ENCODE measurements at places on chromosomes 5 and 9. TPM values are rescaled to one million over a fixed set of nuclear protein-coding genes. Genes with fewer than 3 reads are reported as not detected.

DNA sequence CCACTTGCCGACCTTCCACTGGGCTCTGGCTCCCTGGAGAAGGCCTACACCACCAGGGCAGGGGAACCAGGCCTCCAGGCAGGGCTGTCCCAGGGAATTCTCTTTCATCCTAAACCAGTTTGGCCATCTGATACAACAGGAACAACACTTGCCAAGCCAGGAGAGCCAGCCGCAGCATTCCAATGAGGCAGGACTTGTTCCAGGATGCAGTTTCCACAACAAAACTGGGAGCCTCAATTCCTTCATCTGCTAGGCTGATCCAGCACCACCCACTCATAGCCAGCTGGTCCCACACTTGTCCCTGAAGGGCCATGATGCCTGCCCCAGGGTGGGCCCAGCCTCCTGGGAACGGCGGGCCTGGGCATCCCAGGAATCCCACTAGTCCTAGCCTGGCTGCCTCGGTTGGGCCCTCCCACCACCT is 26.0 kb downstream of the BICD2 start:
- H3K36me3 ChIP-seq: no peaks in the 10 kb centered on the region
- no peaks in the 10 kb centered on the region for H3K27me3 ChIP-seq
- peaks cover 16% of the 10 kb centered on the region for H3K4me1 ChIP-seq
- H3K27ac ChIP-seq: peak overlapping the region; percentile 76
- DNase-seq: peak; percentile 74

GRCh38 chr9:121568343-121569265 is 69.0 kb upstream of the GGTA1 start:
- H3K36me3 ChIP-seq: no peaks in the 10 kb centered on the region
- H3K4me1 ChIP-seq: peaks cover 9% of the 10 kb centered on the region
- peak overlapping the region; percentile 37 for H3K4me3 ChIP-seq

DNA sequence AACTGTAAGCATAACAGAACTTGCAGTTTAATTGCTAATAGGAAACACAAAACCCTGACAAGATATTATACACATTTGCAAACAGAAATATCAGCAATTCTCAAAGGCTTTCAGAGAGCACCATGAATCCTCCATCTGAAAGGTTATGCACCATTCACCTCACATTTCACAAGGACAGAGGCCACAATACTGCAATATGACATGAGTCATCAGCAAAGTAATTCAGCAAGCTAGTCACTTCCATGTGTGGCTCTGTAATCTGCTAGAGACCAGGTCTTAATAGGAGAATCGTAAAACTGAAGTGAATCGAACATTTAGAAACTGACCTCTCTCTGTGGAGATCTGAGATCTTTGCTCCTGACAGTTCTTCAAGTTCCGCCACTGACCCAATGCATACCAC is 28.3 kb downstream of the IARS1 start:
- no peak overlapping the region for H3K4me3 ChIP-seq
- no peaks in the 10 kb centered on the region for H3K27me3 ChIP-seq
- peaks cover 7% of the 10 kb centered on the region for H3K36me3 ChIP-seq
- no peak overlapping the region for H3K27ac ChIP-seq
- no peaks in the 10 kb centered on the region for H3K4me1 ChIP-seq

Gene TIMD4
- total RNA-seq: not detected

- H3K27ac ChIP-seq: no peak overlapping the region
- H3K36me3 ChIP-seq: no peaks in the 10 kb centered on the region
- H3K4me1 ChIP-seq: no peaks in the 10 kb centered on the region
- DNase-seq: no peak
- no peak overlapping the region for H3K4me3 ChIP-seq
Observed at GRCh38 chr9:4955836-4956235, 29.2 kb upstream of the JAK2 start.

DNA sequence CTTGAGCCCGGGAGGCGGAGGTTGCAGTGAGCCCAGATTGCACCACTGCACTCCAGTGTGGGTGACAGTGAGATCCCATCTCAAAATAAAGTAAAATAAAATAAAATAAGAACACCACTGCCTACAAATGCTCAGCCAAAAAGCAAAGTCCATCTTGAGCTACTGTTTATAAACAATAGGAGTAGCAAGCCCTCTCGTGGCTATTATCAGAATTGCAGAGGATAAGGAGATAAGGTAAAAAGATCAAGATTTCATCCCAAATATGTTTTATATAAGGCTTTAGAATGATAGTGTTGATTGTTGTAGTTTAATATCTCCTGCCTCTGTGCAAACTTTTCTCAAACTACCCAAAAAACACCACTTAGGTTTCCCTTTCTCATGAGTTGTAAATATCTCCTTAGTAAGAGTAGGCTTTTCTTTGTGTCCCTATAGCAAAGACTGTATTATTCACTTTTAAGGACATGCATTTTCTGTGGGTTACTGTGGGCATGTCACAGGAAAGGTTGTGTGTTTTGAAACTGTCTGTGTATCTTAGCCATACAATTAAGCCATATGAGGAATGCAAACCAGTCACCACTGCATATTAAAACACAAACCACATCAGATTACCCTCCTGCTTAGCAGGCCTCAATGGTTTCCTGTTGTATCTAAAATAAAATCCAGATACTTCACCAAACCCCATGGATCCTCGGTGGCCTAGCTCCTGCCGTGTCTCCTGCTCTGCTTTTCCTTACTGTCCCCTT is 31.8 kb upstream of the CKS2 start:
- no peaks in the 10 kb centered on the region for H3K27me3 ChIP-seq
- H3K36me3 ChIP-seq: no peaks in the 10 kb centered on the region
- H3K4me1 ChIP-seq: no peaks in the 10 kb centered on the region
- H3K4me3 ChIP-seq: no peak overlapping the region
- H3K27ac ChIP-seq: no peak overlapping the region

DNA sequence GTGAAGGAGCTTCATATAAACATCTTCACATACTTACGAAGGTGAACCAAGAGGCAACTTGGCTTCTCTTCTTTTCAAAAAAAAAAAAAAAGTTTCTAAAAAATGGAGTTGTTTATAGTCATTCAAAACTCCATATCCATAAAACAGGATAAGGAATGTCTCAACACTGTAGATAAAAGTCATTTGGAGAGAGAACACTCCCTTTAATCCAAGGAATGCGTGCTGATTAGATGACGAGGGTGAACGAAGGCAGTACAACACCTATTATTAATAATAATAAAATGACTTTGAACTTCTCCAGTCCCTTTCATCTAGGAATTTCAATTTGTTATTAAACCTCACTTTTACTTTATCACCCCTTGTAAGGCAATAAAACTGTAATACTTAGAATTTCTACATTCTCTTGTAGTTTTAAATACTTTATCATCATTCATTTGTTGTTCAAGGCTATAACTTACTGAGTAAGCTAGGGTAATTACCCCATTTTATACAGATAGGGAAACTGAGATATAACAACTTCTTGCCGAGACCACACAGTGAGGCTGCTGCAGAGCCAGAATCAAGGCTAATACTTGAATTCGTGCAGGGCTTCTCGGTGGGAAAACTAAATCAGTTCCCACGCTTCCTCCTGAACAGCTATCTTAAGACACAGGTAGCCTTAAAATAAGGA is 377.1 kb downstream of the EFNA5 start:
- DNase-seq: no peak
- H3K27me3 ChIP-seq: no peaks in the 10 kb centered on the region
- H3K36me3 ChIP-seq: no peaks in the 10 kb centered on the region
- no peaks in the 10 kb centered on the region for H3K4me1 ChIP-seq
- H3K4me3 ChIP-seq: no peak overlapping the region

- no peak overlapping the region for H3K27ac ChIP-seq
- no peaks in the 10 kb centered on the region for H3K27me3 ChIP-seq
- no peak for DNase-seq
- H3K4me3 ChIP-seq: no peak overlapping the region
- H3K36me3 ChIP-seq: no peaks in the 10 kb centered on the region
Observed at GRCh38 chr9:121210536-121210935, 8.9 kb upstream of the RAB14 start.

DNA sequence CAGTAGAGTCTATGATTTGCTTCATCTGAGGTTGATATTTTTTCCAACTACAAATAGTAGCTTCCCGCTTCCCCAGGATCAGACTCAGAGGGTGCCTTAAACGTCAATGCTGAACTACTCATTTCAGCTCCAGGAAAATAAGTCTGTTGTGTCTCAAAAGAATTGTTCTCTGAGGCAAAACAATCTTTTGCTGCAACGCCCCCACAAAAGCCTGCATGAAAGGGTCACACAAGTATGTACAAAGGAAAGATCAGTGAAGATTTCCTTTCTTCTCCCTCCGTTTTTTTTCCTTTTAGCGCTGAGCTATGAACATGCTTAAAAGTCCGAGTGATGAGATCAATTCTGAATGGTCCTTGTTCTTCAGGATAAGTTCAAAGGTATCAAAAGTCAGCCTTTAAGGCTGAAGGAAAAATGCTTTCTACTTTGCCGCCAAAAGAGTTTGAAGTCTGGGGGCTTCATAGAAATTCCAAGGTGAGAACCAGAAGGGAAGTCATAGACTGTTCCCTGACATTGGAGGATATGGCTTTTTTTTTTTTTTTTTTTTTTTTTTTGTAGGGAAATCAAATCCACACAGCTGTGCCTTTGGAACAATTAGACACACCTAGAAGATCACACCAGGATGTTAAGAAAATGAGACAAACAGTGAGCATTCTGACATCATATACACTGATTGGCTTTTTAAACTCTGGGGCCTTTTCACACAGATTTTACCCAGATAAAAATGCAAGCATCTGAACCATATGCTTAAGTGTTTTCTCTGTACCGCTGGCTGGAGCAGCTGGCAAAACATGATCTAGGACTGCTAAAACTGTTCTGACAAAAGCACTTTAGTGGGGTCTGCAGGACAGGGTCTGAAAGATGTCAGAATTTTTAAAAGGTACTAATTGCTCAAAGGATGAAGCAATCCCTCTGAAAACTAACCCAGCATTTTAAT is 329.3 kb downstream of the ENC1 start:
- DNase-seq: no peak
- peaks cover 3% of the 10 kb centered on the region for H3K4me1 ChIP-seq
- H3K4me3 ChIP-seq: no peak overlapping the region

DNA sequence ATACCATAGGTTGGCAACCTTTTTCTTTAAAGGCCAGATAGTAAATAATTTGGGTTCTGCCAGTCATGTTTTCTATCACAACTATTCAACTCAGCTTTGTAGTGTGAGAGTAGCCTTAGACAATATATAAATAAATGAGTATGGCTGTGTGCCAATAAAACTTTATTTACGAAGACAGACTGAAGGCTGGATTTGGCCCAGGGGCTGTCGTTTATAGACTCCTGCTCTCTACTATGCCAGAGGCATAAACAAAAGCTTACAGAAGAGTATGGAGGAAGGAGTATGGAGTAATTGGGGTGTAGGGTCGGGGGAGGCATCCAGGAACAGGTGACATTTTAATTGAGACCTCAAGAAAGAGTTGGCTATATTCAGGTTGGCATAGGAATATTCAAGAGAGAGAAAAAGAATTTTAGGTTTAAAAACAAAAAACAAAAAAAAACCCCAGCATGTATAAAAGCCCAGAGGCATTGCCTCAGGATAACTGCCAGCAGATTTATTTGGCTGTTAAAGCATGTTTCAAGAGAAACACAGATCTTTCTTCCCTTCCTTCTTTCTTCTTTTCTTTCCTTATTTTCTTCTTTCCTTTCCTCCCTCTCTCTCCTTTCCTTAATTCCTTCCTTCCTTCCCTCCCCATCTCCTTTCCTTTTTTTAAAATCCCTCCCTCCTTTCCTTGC is 39.9 kb downstream of the SLIT3 start:
- no peak overlapping the region for H3K27ac ChIP-seq
- DNase-seq: no peak
- H3K4me3 ChIP-seq: no peak overlapping the region
- H3K36me3 ChIP-seq: no peaks in the 10 kb centered on the region
- H3K4me1 ChIP-seq: no peaks in the 10 kb centered on the region

Gene PTBP3
- 30.6 TPM for total RNA-seq

GRCh38 chr5:136891175-136891972 is 526.0 kb upstream of the TRPC7 start:
- H3K36me3 ChIP-seq: no peaks in the 10 kb centered on the region
- no peak overlapping the region for H3K4me3 ChIP-seq
- no peaks in the 10 kb centered on the region for H3K4me1 ChIP-seq
- no peak overlapping the region for H3K27ac ChIP-seq
- DNase-seq: no peak
- no peaks in the 10 kb centered on the region for H3K27me3 ChIP-seq

DNA sequence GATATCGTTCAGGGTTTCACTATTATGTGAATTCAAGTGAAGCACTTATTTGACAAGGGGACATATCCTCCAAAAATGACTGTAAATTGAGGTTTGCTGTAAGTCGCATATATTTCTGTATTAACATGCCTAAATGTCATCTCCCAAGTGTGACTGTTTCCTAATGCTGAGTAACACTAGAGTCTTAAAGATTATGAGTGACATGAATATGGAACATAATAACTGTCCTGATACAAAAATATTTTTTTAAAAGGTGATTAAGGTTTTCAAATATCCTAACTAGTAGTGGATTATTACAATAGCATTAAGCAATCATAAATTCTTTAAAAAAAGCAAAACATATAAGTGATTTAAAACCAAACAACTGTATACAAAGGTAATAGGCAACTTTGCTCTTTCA is 3.6 kb downstream of the NFIB start:
- H3K36me3 ChIP-seq: no peaks in the 10 kb centered on the region
- no peaks in the 10 kb centered on the region for H3K4me1 ChIP-seq
- peak overlapping the region; percentile 96 for H3K27ac ChIP-seq
- H3K4me3 ChIP-seq: peak overlapping the region; percentile 73
- no peaks in the 10 kb centered on the region for H3K27me3 ChIP-seq
- no peak for DNase-seq

- H3K27me3 ChIP-seq: no peaks in the 10 kb centered on the region
- H3K4me1 ChIP-seq: no peaks in the 10 kb centered on the region
- no peak for DNase-seq
Observed at GRCh38 chr5:95759005-95759404, 27.9 kb downstream of the RHOBTB3 start.

DNA sequence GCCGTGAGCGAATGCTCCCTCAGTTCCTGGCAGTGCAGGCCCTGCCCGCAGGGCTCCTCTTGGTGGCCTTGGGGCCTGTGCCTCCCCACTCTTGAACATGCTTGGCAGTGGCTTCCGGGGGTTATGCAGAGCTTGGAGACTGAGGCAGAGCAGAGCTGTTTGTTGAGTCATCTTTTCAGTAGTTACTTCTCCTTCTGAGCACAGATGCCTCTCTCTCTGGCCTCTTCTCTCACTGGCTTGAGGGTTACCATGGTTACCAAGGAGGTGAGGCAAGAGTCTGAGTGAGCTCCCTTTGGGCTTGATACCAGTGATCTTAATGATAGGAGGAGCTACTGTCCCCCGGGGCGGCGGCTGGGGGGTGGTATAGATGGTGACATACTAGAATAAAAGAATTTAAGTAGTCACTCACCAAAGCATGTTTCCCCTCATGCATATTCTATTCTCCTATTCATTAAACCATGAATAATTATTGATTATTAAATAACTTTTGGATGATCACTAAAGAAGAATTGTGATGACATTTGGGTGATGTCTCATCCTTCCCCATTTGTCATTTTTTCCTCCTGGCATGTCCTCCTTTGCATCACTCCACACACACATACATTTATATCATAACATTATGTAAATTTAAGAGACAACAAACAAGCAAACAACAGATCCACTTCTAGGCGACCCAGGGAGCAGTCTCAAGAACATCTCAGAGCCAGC is 111.1 kb downstream of the ARHGAP26 start:
- H3K36me3 ChIP-seq: no peaks in the 10 kb centered on the region
- no peaks in the 10 kb centered on the region for H3K4me1 ChIP-seq
- no peak overlapping the region for H3K4me3 ChIP-seq
- no peak for DNase-seq
- no peak overlapping the region for H3K27ac ChIP-seq
- H3K27me3 ChIP-seq: no peaks in the 10 kb centered on the region

Gene EXOSC3
- total RNA-seq: 40.6 TPM

GRCh38 chr5:59346514-59346913 is 547.0 kb downstream of the PDE4D start:
- H3K36me3 ChIP-seq: no peaks in the 10 kb centered on the region
- no peak overlapping the region for H3K27ac ChIP-seq
- no peaks in the 10 kb centered on the region for H3K27me3 ChIP-seq
- no peak for DNase-seq
- H3K4me3 ChIP-seq: no peak overlapping the region

Gene TJP2
- 125 TPM for total RNA-seq

Gene ZNF883
- total RNA-seq: 4.6 TPM

Gene SPINK6
- total RNA-seq: not detected

Gene SIT1
- 1.2 TPM for total RNA-seq
